ENCODE measurements at places on chromosomes 12 and 14.

- no peak for DNase-seq
Measured at GRCh38 chr12:53327435-53328042, 6.1 kb upstream of the AAAS start.

DNA sequence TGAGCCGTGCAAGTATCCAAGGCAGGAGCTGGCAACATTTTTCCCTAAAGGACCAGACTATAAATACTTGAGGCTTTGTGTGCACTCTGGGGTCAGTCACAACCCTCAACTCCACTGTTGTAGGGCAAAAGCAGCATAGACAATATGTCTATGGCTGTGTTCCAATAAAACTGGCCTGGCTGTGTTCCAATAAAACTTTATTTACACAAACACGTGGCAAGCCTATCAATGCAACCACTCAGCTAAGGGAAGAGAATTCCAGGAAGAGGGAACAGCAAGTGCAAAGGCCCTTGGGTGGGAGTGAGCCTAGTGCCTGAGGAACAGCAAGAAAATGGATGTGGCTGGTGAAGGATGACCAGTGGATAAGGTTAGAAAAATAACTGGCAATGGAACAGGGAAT is 11.3 kb upstream of the FAM181A start:
- no peak for DNase-seq

GRCh38 chr14:78319887-78320635 is 149.9 kb downstream of the NRXN3 start:
- no peak for DNase-seq

DNA sequence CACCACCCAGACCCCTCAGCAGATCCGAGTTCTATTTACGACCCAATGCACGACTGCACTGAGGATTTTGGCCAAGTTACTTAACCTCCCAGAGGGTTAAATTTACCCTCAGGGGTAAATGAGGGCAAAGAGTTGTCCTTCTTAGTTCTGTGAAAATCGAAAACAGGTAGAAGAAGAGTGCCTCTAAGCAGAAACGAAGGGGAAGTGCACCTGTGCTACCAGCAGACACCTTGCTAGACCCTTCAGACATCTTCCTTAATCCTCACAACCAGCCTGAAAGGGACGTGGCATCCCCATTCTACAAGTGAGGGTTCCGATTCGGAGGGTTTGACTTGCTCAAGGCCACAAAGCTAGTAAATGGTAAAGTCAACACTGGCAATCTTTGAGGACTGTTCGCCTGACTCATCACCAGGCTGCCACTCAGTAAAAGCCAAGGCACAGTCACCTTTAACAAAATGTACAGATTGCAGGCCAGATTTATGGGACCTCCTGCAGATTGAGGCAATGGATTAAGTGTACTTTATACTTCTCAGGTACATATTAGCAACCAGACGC is 1.6 kb downstream of the GSG1 start:
- DNase-seq = peak; percentile 23

- DNase-seq = no peak
Measured at GRCh38 chr14:91310606-91311283, 66.2 kb upstream of the GPR68 start.

DNA sequence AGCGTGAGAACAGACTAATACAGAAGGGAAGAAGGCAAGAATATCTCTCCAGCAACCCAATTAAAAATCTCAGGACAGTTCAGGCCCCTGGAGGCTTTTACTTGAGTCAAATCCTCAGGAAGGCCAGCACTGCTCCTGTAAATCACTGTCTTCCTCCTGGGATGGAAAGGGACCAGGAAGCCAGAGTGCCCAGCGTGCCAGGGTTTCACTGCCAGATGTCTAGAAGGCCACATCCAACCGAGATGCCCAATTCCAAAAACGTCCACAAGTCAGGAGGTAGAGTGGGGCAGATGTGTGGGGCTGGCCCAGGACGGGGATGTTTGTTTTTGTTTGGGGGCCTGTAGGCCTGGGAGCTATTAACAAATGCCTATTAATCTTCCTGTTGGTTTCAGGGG is 332.0 kb downstream of the MED13L start:
- DNase-seq = no peak

DNA sequence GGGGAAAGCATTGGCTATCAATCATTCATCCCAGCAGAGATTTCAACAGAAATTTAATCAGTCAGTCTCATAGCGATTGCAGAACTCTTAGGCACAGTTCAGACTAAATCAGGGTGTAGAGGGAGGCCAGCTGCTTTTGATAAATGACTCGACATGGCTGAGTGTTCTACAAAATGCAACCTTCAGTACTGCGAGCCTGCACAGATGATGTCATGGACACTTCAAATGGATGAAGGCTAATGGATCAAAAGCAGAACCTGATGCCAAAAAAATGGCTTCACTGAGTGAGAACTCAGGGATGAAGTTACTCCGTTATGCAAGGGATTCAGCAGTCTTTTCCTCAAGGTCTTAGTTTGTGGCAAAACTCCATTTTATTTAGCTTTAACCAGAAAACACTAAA is 167.3 kb downstream of the DACT1 start:
- peak; percentile 31 for DNase-seq

DNA sequence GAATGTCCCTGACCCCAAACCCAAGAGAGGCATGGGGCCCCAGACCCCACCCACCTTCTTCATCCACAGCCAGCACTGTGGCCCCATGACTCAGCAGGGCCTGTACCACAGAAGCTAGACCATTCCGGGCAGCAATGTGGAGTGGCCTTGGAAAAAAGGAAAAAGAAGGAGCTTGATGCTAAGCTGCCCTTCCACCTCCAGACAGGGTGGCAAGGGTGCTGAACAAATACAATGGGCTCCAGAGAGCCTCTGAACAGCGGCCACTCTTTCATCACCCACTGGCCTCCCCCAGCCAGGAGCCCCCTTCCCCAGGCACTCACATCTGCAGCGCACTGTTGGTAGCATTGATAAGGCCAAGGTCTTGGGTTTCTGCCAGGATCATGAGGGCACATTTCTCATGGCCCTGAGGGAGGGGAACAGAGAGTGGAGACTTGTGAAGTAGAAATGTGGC is 13.9 kb downstream of the SLC39A5 start:
- no peak for DNase-seq

DNA sequence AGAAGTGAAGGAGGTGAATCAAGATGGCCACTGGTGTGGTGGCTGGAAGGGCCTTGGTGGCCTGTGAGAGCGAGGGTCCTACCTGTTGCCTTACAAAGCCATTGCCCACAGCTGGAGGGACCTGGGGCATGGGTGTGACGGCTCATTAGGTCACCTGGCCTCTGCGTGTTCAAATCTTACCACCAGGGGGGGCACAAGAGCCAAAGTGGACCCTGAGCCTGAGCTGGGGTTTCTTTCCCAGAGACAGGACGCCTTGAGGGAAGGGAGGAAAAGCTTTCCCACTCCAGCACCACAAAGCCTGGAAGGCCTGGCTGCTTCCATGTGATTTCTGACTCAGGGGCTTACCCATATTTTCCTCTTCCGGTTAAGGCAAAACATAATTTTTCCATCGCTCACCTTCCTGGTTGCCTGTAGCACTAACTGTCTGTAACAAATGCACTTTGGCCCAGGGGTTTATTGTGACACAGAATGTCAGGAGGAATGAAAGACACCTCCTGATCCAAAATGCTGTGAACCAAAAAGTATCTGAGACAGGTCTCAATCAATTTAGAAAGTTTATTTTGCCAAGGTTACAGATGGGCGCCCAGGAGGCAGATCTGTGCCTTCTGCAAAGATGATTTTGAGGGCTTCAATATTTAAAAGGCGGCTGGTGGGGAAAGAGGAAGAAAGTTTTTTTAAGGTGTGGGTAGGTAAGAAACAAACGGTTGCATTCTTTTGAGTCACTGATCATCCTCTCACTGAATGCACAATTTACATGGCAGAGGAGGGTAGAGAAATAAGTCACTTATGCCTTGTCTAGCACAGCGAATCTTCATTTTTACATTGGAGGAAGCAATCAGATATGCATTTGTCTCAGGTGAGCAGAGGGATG is 4.3 kb upstream of the CD9 start:
- DNase-seq = peak; percentile 91

DNA sequence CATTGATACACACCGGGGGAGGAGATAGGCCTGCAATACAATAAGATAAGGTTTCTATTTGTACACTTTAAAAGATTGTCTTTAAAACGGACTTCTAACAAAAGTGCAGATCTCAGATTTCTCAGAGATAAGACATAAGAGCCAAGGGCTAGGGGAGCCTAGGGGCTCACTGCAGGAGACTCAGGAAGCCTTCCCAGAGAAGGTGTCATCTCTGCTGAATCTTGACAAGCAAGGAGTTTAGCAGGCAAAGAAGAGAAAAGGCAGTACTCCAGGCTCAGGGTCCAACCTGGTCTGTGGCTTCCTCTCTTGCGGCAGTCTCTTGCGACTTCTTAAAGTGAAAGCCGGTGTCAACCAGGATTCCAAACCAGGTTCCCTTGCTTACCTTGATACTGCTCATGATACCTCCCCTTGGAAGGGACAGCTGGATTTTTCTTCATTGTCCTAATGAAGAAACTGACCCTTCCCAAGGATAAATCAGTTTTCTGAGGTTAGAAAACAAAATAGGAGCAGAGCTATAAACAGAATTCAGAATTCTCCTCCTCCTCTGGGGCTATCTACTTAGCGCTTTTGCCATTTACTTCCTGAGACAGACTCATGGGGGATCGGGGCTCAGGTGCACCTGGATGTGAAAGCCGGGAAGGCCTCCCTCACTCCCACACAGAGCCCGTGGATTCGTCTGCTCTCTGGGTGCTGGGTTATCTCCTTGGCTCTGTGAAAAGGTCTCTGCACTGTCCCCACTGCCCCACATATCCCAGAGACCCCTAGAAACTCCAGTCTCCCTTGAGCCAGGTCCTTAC is 1.7 kb upstream of the SCNN1A start:
- no peak for DNase-seq

- no peak for DNase-seq
Measured at GRCh38 chr12:127284021-127284420, 982.9 kb upstream of the TMEM132C start.

DNA sequence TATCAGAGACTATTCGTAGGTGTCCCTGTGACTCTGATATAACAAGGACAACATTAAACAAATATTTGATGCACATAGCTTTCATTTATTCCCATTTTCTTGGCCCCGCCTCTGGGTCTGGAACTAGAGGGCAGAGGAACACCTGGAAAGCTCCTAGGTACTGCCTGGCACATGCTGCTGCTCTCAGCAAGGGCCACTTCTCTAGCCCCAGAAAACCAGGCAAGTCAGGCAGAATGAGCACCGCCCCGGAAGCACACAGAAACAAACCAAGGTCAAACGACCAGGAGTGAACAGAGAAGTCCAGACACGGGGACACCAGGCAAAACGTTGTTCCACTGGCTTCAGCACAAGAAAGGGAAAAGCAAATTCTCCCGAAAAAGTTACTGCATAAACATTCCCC is 76.1 kb downstream of the TTC7B start:
- DNase-seq = no peak

DNA sequence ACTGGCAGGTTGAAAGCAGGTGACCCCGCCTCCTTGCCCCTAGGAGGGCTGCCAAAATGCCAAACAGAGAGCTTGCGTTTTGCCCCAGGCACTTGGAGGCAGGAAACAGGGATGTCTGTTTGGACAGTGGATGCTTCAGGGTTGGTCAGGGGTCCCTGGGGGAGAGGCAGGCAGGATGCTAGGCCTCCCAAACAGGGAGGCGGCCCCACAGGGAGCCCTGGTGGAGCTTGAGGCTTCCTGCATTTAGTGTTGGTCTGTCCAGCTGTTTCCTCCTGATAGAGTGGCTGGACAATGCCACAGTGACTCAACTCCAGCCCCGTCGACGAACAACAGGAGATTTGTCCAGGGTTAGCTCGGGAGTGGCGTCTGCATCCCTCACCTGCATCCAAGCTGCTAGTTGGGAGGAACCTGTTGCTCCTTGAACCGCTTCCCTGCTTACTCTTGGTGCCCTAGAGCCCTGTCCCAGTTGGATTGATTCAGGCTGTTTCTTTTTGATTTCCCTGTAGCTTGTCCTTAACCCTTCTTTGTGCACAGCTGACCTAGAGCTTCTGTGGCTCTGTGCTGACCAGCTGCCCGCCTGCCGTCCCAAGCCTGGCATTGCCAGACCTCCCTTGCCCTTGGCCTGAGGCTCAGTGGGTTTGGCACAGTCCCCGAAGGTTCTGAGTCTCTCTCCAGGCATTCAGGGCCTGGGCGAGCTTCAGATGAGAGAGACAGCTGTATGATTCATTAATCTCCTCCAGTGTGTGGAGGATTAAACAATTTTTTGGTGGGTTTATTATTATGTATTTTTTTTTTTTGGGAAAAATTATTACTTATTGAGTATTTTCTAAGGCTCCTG is 45.9 kb downstream of the TSPAN9 start:
- no peak for DNase-seq

DNA sequence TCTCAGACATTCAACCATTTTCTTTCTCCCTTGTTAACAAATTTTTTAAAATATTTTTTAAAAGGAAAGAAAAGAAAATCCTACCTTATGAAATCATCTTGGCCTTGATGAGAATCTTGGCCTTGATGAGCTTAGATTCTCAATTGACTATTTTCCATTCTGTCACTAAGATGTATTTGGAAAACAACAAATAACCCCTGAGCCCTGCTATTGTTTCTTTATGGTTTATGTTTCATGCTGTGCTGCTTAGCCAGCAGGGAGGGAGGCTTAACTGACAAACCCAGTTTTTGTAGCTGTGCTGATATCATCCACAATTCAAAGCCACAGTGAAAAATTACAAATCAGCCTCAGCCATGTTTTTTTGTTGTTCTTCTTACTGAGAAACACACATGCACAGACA is 404.1 kb downstream of the RAD51B start:
- no peak for DNase-seq

DNA sequence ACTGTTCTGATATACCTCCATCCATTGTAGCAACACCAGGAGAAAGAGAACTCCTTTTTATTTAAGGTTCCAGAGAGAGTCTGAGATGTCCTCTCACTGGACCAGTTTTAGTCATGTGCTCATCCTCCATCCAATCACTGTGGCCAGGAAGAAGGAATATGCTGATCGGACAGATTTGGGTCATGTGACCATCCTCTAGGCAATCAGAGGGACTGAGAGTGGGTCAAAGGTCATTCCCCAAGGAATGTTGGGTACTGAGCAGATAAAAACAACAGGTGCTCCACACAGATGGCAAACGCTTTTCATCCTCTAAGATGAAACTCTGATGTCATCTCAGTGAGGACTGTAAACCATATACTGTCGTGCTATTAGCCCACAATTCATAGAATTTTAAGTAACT is 28.8 kb upstream of the RPH3A start:
- no peak for DNase-seq

DNA sequence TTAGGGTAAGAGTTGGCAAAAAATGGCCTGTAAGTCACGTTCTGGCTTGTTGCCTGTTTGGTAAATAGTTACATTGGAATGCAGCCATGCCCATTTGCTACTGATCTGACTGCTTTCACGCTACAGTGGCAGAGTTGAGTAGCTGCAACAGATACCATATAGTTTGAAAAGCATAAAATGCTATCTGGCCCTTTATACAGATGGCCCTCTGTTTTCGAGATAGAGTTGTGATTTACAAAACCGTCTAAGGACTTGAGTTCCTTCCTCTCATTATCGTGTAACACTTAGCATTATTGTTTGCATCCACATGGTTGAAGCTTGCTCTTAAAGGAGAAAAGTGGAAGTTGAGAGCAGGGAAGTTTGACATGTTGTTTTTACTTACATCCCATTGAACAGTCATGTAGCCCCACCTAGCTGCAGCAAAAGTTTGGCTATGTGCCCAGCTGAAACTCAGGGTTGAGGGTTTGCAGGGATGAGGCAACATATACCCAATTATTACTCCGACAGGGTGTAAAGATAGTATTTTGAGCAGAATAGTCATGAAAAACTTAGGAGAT is 11.3 kb upstream of the SCFD1 start:
- peak; percentile 23 for DNase-seq
